ENCODE measurements at places on chromosomes 3 and 15. TPM values are rescaled to one million over a fixed set of nuclear protein-coding genes. Genes with fewer than 3 reads are reported as not detected.

OR4F15 gene
- total RNA-seq: not detected

NXPE3 gene
- total RNA-seq: 20.4 TPM

ARL6IP5 gene
- total RNA-seq: 117 TPM

CHAC1 gene
- 5.7 TPM for total RNA-seq

EXOG gene
- total RNA-seq: 3.2 TPM

SLCO2A1 gene
- not detected for total RNA-seq

PAK6 gene
- not detected for total RNA-seq

BFSP2 gene
- total RNA-seq: not detected

ADCY5 gene
- total RNA-seq: 0.23 TPM

NOX5 gene
- total RNA-seq: 0.12 TPM

MST1R gene
- total RNA-seq: 0.35 TPM

TGM5 gene
- not detected for total RNA-seq

CCDC39 gene
- total RNA-seq: not detected

AHSG gene
- not detected for total RNA-seq

IQCF5 gene
- total RNA-seq: not detected

SKOR1 gene
- under 0.01 TPM for total RNA-seq
